ENCODE measurements at places on chromosomes 1 and 21.
A peak's percentile ranks its signal among the peaks of the same experiment; 100 is the strongest.

DNA sequence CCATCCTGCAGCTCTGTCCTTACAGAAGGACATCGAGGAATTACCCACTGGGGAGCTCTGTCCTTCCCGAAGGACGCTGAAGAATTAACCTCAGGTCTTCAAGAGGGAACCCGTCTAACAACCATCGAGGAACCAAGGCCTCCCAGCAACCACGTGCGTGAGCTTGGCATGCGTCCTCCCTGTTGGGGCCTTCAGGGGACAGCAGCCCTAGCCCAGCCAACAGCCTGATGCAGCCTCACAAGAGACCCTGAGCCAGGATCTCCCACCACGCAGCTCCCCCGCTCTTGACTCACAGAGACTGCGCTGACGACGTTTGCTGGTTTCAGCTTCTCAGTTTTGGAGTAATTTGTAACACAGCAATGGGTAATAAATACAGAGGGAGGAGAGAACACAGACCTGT is 19.6 kb upstream of the AGPAT3 start:
- no peak for DNase-seq

DNA sequence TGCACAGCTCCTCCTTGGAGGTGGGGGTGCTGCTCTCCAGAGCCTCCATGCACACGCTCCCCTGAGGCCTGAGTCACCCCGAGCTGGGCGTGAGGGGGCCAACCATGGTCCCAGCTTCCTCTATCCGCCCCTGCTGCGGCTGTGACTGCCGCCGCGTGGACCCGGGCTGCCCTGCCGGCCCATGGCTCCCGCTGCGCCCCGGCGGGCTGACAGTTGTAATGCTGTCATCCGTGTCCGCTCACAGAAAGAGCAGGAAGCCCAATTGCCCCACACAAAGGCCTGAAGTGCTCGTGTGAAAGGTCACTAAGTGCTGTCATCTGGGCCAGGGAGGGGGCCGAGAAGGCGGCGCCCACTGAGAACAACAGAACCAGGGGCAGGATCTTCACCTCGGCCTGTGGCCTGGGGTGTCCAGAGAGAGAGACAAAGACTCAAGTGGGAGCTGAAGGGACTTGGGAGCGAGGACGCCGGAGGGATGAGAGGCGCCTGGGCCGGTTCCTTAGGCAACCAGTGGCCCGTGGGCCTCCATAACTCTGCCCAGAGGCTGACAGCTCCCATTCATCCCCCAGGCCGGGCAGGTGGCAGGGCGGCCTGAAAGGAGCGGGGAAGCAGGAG is 31.5 kb downstream of the OLIG1 start:
- peak; percentile 53 for DNase-seq

GRCh38 chr1:53328541-53329499 is 950 bp upstream of the LRP8 start:
- no peak for DNase-seq

DNA sequence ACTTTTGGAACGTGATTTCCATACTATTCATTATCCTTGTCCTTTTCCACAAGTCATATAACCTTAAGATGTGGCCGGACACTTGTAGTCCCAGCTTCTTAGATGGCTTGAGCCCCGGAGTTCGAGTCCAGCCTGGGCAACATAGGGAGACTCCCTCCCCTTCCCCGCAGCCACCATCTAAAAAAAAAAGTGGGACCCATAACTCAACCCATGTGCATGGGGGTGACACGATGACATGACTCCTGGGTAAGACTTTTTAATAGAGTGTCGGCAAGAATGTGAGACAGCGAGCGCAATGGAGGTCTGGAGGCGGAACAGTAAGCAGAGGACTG is 25.7 kb downstream of the MIA3 start:
- DNase-seq = no peak

DNA sequence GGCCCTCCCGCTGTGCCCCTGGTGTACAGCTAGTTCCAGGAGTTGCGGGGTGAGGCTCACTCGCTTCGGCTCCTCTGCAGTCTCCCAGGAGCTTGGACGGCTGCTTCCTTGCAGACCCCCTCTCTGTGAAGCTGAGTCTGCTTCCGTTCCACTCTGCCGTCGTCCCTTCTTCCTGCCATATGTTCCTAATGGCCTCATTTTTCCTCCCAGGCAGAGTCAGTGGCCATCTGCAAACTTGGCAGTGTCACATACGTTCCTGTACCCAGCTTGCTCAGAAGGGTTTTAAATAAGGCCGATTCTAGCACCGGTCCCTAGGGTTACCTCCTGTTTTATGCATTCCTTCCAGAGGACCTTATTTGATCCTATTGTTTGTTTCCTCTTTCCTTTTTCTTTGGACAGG is 21.3 kb downstream of the ACTL8 start:
- no peak for DNase-seq

GRCh38 chr1:149936992-149937705 is 470 bp upstream of the MTMR11 start:
- no peak for DNase-seq

DNA sequence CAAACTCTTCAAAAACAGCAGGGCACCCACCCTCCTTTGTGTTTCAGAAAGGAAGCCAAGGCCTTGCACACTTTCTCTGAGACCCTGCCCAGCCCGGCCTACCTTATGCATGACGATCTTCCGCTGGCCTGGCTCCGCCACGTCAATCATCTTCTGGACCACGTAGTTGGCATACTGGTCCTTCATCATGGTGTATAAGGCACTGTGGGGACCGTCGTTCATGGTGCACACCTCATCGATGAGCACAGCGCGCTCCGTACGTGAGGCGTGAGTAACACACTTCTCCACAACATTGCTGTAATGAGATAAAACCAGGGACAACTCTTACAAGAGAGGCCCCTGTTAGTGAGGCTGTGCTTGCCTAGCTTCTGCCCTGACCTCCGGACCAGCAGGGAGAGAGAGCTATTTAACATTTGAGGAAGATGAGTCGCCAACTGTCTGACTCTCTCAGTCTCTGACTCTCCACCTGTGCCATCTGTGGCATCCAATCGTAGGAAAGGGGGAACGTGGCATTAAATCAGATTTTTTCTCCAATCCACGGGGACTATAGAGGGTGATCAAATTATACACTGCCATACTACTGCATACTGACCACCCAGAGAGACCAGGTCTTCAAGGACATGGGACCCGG is 28.1 kb upstream of the SDC3 start:
- DNase-seq = no peak

DNA sequence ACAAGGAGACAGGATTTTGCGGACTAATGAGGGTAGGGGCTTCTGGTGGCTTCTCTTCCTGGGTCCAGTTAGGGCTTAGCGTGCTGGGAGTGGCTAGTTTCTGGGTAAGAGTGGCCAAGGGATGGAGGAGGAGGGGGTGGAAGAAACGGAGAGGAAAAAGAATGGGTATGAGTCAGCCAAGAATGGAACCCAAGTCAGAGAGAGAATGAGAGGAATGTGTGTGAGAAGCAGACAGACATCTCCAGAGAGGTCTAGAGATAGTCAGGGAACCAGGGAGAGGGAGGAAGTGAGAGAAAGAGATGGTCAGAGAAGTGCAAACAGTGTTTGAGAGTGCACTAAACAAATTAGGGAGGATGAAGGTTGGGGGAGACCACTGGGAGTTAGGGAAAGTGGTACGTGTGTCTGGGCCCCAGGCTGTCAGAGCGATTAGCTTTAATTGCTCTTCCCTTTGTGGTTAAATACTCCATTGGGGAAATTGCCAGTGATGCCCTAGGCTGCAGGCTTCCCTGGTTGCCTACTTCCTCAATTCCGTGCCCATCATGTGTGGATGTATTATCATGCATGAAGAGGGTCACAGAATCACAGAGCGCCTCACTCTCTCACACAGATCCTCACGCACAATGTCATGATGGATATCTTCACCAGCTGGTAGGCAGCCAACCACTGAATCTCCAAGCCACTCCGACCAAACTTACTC is 1.4 kb downstream of the PEA15 start:
- no peak for DNase-seq

Data from CD4-positive, alpha-beta T cell treated with Interferon gamma for 1 hour (primary cell).